ENCODE measurements at places on chromosomes 4 and X.

- DNase-seq: no peak
Observed at GRCh38 chr4:153402366-153402765, 57.9 kb downstream of the MND1 start.

DNA sequence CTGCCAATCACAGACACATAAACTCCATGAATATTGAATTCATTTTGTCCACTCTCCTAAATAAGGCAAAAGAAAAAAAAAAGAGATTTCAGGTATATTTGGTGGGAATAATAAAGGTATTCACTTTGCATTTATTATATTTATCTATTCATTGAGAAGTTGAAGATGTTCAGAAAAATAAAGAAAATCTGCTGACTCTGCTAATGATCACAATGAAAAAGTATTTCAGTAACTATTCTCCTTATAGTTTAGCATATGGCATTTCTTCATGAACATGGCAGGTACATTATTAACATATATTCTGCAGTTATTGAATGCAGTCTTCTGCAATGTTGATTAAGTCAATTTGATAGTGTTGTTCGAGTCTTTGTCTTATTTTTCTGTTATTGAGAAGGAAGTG, 202.5 kb upstream of the ANKRD50 start:
- DNase-seq: no peak

DNA sequence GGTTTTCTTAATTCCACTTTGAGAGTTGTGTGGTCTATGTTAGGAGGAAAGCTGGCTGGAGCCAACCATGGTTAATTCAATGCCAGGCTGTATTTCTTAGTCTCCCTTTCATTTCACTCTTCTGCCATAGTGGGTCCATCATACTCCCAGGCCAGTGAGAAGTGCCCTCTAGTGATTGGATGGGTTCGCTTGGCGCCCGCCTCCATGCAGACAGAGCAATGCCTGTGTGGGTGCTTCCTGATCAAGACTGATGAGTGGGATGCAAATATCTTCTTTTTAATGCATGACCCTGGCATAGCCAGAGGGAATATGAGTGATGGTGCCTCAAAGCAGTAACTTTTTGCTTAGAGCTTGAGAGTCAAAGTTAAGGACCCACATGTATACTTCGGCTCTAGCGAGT, 6.4 kb downstream of the BMX start:
- no peak for DNase-seq

GRCh38 chr4:153228512-153229140, 24.4 kb downstream of the TRIM2 start:
- DNase-seq: no peak

DNA sequence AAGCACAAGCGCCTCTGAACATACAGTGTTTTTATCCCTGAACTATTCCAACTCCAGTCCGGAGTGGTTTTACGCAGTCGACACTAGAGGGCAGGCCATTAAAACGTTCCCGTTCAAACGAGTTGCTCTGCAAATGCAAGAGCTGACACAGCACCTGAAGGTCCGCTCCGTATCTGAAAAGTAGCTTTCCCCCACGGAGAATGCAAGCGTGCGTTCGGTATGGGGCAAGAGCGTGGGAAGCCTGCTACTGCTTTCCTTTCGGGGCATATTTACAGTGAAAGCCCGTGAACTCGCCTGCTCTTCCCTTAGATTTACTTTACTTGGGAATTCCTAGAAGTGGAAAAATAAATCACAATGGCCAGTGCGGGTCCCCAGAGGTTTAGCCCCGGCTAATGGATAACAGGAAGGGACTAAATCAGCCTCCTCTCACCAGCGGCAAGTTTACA, 190.8 kb downstream of the TSPAN5 start:
- peak; percentile 38 for DNase-seq

GRCh38 chr4:116599859-116600258, 485.5 kb downstream of the TRAM1L1 start:
- no peak for DNase-seq

GRCh38 chrX:71282514-71283402, 677 bp upstream of the NONO start:
- DNase-seq: no peak

DNA sequence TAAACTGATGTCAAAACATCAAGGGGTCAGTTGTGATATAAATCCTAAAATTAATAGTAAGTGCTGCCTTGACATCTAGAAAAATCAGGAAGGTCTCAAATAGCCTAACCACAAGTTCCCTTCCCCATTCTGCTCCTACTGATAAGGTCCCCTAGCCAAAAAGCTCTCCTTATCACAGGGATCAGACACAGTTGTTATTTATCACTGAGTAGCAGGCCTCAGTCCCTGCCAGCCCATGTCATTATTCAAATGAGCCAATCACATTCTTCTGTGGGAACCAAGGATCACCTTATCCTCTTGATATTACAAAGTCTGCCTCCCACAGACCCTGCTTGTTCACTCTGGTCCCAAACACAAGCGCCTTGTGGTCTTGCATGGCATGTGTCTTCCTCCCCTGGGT, 23.3 kb upstream of the TMEM255A start:
- DNase-seq: no peak

- no peak for DNase-seq
Observed at GRCh38 chr4:92304606-92305005, 840 bp downstream of the GRID2 start.

DNA sequence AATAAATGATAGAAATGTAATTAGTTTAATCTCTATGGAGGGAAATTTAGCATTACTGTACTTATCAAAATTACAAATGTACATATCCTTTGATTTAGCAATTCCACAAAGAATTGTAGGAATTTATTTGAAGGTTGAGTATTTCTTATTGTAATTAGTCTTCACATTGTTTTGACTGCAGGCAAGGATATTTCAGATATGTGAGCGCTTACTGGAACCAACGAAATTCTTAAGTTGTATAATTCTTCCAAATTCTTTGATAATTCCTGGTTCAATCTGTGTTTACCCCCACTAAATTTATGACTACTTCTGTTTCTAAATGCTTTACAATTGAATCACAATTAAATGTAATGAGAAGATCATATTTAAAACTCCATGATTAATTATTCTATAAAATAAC, 26.9 kb upstream of the WWC2 start:
- DNase-seq: no peak

GRCh38 chrX:100864657-100865391, 9.3 kb downstream of the NOX1 start:
- DNase-seq: no peak

All from NCI-H1417 treated with DMSO at 0.1 percent for 48 hours (cell line).